Immature natural killer cell (primary cell): ENCODE measurements at places on chromosomes 4 and X.

DNA sequence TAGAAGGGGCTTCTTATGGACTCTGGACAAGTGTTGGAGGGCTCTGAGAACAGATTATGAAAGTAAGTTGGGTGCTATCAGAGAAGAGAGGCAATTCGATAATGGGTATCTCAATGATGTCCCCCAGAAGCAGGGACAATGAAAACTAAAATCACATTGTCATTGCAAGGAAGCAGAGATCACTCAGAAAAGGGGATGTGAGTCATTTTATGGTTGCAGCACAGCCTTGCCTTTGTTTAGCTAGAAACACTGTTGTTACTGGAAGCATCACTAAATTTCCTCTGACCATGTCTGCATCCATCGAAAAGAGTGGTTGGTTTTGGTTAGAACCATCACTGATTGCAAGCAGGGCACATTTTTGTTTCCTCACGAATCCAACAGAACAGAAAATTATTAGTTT lies 246.8 kb upstream of the NWD2 start:
- DNase-seq: no peak

DNA sequence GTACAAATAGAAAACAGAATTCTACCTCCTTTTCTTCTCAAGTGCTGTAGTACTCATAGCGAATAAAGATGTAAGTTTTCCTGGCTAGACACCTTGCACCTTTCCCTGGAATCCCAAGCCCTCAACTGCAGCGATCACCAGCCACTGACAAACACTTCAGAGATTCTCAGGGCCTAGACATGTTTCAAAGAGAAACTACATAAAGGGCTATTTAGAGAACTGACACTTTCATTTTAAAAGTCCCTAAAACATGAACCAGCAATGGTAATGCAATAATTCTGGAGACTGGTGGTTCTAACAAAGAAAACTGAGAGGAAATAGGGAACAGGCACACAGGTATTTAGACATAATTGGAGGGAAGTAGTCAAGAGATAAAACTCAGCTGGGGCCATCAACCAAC lies 35.7 kb downstream of the FANCB start:
- no peak for DNase-seq

DNA sequence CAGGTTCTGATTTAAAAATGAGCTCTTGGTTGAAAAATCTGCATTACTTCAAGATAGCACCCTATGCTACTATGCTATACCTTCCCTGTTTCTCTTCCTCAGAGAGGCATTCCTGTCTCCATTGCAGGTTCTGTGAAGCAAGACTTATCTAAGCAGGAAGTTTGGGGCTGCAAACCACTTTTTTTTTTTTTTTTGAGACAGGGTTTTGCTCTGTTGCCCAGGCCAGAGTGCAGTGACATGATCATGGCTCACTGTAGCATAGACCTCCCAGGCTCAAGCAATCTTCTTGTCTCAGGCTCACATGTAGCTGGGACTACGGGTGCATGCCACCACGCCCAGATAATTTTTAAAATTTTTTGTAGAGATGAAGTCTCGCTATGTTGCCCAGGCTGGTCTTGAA lies 4.0 kb upstream of the CCNG2 start:
- no peak for DNase-seq

GRCh38 chr4:20432088-20432487 lies 180.4 kb downstream of the SLIT2 start:
- no peak for DNase-seq

DNA sequence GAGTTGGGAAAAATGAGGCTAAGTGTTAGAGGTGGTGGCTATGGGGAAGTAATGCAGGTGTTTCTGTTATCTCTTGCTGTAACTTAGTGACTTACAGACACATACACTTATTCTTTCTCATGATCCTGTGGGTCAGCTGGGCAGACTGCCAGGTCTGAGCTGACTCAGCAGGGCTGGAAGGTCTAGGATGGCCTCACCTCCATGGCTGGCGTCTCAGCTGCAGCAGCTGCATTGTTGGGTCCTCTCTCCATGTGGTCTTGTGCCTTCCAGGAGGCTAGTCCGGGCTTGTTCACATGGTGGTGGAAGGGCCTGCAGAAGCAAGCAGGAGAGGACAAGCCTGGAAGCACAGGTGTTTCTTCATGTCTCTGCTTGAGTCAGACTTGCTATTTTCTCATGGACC lies 172.7 kb downstream of the NHS start:
- DNase-seq: no peak
